ENCODE measurements at places on chromosomes 2 and 18.

- no peak for DNase-seq
Observed at GRCh38 chr2:150060341-150060740, 427.1 kb downstream of the RND3 start.

DNA sequence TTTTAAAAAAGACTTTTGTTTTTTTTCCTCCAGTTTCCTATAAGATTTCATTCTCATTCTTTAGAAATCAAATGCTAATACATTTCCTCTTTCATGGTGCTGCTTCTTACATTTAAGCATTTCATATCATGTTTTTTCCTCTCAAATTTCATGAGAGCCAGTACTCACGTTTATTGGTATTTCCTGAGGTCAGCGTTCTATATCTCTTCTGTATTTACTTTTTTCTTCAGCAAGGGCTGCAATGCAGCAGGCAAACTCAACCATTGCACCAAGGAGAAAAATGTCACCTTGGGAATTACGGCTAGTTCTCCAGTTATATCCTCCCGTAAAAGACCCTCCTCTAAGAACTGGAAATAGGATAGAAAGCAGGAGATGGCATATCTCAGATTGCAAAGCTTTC is 32.4 kb downstream of the UPP2 start:
- no peak for DNase-seq

DNA sequence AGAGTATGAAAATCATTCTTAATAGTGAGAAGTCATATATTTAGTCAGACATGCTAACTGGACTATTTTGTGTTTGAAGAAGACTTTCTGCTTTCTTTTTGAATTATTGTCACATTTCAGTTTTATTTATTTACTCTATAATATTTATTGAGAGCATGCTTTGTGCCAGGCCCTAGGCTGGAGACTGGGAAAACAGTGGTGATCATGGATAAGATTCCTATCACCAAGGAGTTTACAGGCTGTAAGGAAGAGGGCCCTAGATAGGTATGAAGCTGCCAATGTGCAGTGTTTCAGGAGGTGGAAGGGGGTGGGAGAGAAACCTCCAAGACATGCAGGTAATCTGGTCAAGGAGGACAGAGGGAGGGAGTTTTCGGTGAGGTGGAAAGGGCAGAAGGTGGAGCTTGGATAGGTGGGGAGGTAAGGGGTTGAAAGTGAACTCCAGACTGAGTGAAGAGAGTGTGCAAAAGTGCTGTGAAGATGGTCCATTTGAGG is 207.5 kb downstream of the ARHGAP15 start:
- no peak for DNase-seq

GRCh38 chr18:66990909-66991308 is 387.0 kb upstream of the CDH19 start:
- no peak for DNase-seq

GRCh38 chr2:233654501-233654900 is 17.2 kb upstream of the UGT1A9 start:
- no peak for DNase-seq

DNA sequence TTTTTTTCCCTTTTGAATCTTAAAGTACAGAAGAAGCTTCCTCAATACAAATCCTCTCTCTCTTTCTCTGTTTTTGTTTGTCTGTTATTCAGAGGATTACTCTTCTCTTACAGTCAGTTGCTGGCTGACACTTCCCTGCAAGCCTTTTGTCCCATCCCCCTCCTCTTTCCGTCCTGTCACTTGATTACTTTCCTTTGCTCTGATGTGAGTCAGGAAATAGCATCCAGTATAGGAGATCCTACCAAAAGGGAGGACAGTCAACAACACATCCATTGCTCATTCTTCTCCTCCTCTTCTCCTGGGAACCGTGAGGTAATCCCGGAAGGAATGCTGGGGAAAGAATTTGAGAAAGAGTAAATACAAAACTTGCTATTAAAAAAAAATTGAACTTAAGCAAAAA is 79.3 kb upstream of the SCN7A start:
- peak; percentile 10 for DNase-seq

DNA sequence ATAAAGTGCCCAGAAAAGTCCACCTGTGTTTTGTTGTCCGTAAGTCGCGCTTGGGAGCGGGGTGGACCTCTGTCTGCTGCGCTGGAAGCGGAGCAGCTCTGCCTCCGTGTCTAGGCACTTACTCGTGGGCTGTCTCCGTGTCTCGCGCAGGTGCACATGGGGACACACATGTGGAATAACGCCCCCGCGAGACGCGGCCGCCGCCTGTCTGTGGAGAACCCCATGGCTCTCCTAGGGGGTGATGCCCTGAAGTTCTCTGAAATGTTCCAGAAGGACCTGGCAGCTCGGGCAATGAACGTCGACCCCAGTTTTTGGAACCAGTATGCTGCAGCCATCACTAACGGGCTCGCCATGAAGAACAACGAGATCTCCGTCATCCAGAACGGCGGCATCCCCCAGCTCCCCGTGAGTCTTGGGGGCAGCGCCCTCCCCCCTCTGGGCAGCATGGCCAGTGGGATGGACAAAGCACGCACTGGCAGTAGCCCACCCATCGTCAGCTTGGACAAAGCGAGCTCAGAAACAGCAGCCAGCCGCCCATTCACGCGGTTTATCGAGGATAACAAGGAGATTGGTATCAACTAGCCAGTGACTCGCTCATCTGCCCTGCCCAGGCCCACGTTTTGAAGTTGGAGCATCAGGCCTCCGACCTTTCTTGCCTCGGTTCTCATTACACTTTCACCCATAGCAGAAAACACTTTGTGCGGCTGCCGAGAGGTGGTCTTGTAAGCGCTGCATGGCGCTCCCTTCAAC is 17.3 kb downstream of the SALL3 start:
- no peak for DNase-seq

GRCh38 chr2:232329716-232330067 is 48.9 kb upstream of the ALPP start:
- no peak for DNase-seq

GRCh38 chr2:181396256-181397123 is 60.7 kb upstream of the ITGA4 start:
- no peak for DNase-seq

- no peak for DNase-seq
Observed at GRCh38 chr2:207823865-207824264, 54.2 kb upstream of the FZD5 start.

DNA sequence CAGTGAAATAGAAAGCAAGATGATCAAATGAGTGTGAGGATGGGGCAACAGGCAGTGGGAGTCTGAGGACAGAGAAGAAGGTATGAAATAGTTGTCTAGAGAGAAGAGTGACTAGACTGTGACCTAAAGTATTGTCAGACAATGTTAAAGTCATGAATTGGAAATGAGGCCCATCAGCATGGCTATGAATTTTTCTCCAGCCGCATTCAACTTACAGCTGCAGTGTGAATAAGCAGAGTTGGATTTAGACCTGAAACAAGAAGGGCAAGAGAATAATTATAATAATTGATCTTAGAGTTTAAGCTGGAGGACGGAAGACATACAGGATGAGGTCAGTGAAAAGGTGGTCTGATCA is 4.2 kb upstream of the TSPYL6 start:
- no peak for DNase-seq

GRCh38 chr2:40161986-40162385 is 289.9 kb downstream of the SLC8A1 start:
- DNase-seq: no peak

GRCh38 chr18:79986726-79987125 is 1.6 kb downstream of the TXNL4A start:
- no peak for DNase-seq

GRCh38 chr2:112866128-112866835 is 29.7 kb upstream of the IL1B start:
- DNase-seq: no peak

DNA sequence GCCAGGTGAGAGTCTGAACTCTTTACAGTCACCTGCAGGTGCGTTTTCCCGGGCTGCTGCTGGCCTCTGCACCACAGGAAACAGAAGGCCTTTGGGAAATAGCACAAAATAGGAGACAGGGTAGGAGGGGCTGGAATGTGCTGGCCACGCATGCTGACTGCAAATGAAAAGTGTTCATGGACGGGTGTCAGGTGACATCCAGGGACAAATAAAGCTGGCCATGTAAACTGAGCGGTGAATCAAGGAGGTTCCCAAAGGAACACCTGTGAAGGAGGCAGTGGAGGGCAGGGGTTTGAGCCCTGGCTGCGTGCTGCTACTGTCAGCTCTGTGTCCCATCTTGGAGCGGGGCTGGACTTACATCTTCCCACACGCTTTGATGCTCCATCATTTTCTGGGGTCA is 42.4 kb upstream of the GBX2 start:
- no peak for DNase-seq

DNA sequence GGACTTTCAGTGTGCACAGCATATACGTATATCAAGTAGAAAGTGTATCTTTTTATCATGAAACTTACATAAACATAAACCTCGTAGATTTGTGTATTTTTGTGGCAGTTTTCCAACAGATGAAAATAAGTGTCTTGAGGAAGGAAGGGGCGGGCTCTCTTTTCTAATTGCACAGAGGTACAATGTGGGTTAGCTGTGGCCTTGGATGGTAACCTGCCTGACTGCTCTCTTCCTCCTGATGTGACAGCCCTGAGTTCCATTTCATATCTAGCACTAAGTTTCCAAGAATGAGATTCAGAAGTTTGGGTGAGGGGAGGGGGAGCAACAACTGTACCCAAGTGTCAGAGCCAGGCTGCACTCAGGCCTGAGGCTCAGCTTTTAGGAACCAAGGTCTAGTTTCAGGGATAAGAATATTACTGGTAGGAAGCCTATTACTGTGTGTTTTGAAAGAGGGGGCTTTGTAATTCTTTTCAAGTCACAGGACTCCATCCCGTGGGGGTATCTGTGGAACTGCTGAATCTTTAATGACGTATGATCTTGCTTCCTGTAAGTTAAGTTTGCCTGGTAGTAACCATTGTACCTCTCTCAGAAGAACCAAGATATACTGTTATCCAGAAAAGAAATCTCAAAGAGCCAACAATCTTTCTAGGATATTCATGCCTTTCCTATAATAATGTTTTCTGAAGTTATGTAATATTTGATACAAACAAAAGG is 483.7 kb downstream of the PTPRM start:
- no peak for DNase-seq

DNA sequence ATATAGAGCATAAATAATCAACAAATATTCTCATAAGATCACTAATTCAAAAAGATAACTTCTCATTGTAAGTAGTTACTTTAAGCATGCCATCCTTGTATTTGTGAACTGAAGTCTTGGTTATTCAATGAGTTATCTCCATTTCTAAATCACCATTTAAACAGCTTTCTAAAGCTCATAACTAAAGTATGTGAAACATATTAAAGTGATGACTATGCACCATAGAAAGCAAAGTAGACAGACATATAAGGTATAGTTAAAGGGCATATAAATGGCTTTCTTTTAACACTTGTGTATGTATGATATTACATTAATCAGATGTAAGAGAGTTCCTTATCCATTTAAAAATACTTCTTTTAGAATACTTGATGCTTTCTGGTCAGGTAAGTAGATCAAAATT is 83.5 kb downstream of the IKZF2 start:
- DNase-seq: no peak

DNA sequence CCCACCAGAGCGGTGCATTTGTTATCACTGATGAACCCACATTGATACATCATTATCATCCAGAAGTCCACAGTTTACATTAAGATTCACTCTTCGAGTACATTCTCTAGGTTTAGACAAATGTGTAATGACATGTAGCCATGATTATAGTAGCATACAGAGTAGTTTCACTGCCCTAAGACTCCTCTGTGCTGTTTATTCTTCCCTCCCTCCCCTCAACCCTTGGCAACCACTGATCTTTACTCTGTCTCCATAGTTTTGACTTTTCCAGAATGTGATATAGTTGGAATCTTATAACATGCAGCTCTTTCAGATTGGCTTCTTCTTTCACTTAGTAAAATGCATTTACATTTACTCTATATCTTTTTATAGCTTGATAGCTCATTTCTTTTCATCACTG is 31.2 kb upstream of the GREB1L start:
- DNase-seq: no peak

- DNase-seq: no peak
Observed at GRCh38 chr2:219344751-219345430, 12.3 kb upstream of the RESP18 start.

DNA sequence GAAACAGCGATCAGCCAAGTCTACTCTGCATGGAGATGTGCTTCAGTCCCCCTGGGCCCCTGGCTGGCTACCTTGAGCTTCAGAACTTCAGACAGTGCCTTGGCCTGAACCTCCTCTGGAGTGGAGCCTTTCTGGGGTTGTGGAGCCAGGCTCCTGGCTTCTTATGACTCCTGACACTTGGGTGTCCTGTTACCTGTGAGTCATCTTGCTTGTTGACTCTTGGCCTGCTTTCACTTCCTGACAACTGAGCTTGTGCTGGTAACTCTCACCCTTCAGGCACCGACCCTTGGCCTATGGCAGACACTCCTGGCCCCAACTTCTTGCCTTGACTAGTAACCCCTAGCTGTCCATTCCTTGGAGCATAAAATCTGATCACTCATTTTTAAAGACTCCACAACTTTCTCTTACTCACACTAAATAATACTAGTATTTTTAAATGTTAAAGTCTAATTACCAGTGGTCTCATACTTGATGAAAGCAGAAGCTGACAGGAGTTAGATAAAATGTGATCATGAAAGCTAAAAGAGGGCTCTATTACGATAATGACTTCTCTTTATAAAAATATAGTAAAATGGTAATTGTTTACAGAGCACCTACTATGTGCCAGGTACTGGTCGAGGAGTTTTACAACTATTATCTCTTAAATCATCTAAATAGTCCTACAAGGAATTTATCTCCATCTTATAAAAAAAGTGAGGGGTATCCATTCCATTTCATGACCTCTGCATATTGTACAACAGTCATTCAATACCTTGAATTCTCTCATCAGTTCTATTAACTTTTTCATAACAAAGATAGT is 46.3 kb upstream of the VIT start:
- peak; percentile 73 for DNase-seq

- DNase-seq: no peak
Observed at GRCh38 chr2:50328680-50329079, 703.3 kb downstream of the NRXN1 start.

- DNase-seq: peak; percentile 14
Observed at GRCh38 chr2:216109962-216110614, 940 bp downstream of the XRCC5 start.

DNA sequence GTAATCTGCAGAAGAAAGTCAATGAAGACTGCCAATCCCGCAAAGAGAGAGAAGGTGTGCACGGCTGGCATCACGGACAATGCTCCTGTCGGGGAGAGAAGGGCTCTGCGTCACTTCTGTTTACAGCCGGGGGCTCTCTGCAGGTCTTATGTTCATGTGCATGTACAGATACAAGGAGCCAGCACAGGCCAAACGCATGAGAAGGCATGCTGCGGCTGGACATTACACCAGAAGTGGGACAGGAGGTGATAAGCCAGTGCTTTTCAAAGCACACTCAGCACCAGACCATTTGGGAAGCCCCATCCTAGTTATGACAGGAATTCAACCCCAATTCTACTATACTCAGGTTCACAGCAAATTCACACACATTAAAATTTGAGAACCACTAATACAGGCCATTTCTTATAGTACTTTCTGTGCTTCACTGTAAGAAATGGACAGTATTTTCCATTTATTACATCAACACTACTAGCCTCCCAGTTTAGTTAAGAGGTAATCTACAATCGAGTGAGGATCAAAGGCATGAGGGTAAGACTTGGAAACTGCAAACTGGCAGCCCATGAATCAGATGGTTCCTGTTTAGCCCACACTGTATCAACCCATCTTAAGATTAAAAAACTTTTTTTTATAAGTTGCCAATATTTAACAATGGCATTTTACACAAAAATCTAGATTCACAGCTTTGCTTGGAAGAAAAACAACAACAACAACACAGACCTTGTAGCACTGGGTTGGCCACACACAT is 38.2 kb downstream of the RMC1 start:
- no peak for DNase-seq

GRCh38 chr2:231483398-231484329 is 19.4 kb upstream of the NCL start:
- peak; percentile 51 for DNase-seq
